ENCODE measurements at places on chromosomes 3 and 15.

- peak; percentile 53 for DNase-seq
These were observed 11.9 kb downstream of the TAGLN3 start for GRCh38 chr3:112010636-112011035.

- no peak for DNase-seq
These were observed 108.3 kb downstream of the SLC49A4 start for GRCh38 chr3:122903171-122903570.

DNA sequence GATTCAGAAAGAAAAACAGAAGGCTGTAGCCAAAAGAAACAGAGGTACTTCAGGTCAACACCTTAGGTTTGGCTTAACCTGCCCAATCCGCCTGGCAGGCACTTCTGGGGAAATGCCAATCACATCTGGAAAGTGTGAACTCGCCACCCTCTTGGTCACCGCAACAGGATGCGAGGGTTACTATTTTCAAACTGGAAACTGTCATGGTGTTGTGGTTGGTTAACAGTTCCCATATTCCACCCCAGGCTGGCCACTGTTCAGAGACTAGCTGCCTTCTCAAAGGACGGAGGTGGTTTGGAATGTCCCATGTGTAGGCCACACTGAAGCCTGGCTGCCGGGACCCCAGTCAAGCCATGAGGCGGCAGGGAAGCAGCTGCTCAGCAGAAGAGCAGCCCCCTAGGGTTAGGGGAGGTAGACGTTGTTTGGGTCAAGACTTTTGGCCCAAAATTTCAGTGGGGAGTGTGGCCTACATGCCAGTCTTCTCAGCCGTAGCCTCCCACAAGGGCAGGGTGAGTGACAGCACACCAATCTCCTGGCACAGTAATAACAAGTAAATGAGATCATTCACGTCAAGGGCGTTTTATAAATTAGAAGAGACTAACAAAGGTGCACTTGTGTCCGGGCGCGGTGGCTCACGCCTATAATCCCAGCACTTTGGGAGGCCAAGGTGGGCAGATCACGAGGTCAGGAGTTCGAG is 54.6 kb downstream of the UMPS start:
- DNase-seq = no peak

DNA sequence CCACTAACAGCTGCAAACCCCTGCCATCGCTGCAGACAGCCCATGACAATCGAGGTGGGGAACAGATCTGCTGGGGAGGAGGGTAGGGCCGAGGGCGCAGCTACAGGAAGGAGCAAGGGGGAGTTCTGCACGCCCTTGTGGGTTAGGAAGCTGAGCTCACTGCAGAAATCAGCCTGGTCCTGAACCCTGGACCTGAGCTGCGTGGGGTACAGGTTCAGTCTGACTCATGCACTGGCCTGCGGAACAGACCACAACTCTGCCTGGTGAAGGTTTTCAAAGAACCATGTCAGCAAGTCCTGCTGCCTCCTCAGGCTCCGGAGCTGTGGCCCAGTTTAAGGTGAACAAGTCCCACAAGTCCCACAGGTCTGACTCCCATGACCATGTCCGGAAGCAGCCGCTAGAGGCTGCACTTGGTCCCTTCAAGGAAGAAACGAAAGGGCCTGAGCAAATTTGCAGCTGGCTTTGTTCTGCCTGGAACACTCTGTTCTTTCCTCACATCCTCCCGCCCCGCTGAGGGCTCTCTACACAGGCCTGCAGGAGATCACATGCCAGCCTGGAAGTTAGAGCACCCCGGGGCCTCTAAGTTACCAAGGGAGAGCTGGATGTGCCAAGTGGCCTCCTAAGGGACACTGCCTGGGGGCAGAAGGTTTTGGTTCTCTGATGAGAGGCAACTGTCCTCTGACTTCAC is 49.4 kb upstream of the AKAP13 start:
- no peak for DNase-seq

GRCh38 chr3:146133441-146133840 is 27.5 kb downstream of the PLOD2 start:
- DNase-seq = no peak

- peak; percentile 96 for DNase-seq
These were observed 171.5 kb downstream of the ZMAT3 start for GRCh38 chr3:178900029-178900646.

- no peak for DNase-seq
These were observed 6.6 kb upstream of the CHRNA3 start for GRCh38 chr15:78627348-78627747.

DNA sequence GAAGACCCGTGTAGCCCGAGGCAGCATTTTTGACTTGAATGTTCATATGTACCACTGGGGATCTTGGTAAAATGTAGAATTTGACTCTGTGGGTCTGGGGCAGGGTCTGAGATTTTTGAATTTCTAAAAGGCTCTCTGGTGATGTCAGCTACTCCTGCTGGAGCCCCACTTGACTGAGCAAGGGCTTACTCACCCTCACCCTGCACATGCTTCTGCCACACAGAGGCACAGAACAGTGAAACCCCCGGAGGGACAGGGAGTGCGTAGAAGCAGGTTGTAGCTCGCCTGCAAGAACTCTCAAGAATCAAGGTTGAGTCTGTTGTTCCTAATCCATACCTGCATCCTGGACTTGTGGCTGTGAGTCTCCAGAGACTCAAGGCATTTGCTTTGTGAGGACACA is 41.1 kb downstream of the SLCO3A1 start:
- DNase-seq = no peak

DNA sequence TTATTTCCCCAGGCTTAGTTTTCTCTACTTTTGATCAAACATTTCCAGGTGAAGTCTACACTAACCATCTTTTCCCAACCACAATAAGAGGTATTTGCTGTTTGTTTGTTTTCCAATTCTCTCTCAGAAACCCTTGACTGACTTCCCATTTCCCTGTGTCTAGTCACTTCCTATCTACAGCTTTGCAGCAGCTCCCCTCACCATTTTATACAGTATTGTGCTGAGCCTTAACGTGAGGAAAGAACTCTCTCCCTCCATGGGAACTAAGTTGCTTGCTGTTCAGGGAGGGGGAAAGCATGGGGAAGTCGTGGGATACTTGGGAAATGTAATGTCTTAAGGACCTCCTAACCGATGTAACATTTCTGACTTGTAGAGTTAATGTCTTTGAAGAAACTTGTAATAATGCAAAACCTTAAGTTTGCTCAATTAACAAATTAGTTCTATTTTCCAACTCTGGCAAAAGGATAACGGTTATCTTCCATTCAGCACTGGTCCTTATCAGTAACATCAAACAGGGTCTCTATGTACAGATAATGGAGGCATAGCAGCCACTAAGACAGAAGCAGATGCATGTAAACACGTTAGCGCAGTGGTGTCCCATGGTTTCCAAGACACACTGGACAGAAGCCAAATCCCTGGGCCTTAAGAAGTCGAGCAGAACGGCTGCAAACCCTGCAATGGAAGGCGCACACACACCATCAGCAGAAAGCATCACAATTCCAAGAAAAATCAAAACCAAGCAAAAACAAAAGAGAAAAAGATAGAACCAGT is 39.7 kb downstream of the NPTN start:
- DNase-seq = peak; percentile 20

GRCh38 chr3:15431256-15431837 is 3.9 kb downstream of the EAF1 start:
- no peak for DNase-seq

GRCh38 chr15:41969851-41970431 is 2.4 kb downstream of the EHD4 start:
- DNase-seq = no peak

- DNase-seq = no peak
These were observed 110.4 kb downstream of the EDEM1 start for GRCh38 chr3:5297895-5298294.

GRCh38 chr15:66658044-66658443 is 44.0 kb upstream of the SMAD6 start:
- DNase-seq = no peak

DNA sequence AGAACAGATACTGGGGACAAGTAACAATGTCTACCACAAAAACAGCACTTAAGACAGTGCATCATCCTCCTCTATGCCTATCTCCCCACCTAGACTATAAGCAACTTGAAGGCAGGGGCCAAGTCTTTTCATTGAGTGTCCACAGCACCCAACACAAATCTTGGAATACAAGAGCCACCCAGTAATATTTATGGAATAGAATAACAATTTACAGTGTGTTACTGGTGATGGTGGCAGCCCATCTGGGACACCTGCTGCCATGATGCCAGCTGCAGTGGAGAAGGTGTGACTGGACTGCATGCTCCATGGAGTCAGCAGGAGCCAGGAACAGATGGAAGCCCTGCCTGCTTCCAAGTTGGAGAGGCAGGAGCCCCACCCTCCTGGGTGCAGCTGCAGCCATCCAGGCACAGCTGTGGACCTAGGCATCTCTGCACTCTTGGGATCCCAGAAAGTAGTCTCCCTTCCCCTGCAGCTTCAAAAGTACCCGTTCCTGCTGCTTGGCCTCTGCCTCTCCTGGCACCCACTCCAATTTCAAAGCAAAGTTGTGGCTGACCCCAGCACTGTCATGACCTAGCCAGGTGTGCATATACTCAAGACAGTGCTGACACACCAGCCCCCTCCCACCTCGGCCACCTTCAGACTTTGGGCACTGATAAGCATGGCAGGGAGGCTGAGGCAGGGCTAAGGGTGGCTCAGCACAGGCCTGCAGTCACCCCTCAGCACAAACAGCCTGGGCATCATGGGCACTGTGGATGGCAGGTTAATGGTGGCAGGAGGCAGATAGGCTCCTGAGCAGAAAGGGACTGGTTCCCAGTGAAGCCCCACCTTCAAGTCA is 94.5 kb downstream of the TPRA1 start:
- DNase-seq = no peak

DNA sequence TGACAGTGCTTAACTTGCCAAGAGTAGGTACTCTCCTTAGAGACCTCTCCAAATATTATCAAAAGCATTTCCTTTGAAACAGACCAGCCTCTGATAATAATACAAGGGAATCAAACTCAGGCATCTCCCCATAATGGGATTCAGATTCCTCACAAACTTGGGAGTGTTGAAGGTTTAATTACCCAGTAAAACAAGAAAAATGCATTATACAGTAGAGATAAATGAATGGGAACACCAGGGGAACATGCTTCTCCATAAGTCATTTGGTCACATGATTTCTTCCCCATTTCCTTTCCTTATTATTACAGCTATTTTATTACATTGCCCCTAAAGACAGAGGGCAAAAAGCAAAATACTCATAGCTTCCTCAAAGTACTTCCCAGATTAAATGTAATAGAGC is 325.0 kb upstream of the CDIN1 start:
- DNase-seq = no peak

GRCh38 chr3:7396534-7396933 is 535.6 kb downstream of the GRM7 start:
- no peak for DNase-seq

GRCh38 chr3:57063032-57063431 is 2.6 kb downstream of the SPATA12 start:
- DNase-seq = no peak

GRCh38 chr15:50112488-50113186 is 6.4 kb downstream of the ATP8B4 start:
- no peak for DNase-seq

DNA sequence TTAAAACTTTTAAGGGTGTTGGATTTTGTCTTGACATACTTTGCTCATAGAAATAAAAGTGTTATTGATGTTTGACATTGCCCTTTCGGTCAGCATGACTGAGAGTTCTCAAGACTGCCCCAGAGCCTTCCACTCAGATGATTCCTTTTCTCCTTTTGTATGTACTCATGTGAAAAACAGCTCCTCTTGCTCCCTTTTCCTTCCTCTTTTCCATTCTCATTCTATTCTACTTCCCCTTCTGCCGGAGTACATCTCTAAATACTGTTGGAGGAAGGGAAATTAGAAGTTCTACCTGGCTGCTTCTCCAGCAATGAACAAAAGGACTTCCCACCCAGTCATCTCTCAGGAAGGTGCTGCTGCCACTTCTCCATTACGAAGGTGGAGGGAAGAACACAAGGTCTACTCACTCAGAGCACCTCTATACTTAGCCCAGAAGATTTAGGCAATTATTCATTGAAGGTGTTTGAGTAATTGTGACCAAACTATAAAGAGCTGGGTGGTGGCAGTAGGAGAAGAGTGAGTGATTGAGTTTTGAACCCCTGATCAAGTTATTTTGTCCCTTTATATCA is 163.8 kb upstream of the MBNL1 start:
- DNase-seq = no peak

- no peak for DNase-seq
These were observed 132.5 kb downstream of the PYDC2 start for GRCh38 chr3:191593486-191593885.

GRCh38 chr3:185931777-185932612 is 5.8 kb downstream of the TRA2B start:
- DNase-seq = no peak

DNA sequence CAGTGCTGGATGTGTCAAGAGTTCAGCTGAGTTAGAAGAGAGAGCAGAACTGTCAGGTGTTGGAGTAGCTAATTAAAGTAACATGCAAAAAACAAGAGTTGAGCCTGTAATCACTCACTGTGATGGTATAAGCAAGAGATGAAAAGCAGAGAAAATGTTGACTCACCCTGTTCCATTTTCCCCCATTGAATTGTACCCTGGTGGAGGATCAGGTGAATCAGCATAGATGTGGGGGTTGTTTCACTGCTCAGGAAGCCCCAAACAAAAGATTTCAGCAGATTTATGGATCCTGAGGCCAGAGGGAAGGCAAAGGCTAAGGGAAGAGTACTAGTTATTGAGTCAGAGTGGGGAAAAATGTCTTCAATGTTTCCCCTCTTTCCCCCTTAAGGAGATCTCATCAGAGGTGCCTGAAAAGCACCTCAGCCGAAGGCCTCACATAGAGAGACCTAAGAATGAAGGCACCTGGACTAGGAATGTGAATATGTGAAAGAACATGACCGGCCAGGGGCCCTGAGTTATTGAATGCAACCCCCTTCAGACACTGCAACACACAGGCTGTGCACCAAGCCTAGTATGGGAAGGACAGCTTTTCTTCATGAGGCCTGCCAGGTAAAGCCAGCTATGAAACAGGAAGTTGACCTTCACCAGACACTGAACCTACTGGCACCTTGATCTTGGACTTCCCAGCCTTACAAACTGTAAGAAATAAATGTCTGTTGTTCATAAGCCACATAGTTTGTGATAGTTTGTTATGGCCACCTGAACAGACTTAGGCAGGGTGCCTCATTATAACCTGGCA is 90.1 kb downstream of the TMCO5A start:
- DNase-seq = no peak

GRCh38 chr15:47466357-47466756 is 250.9 kb upstream of the SEMA6D start:
- no peak for DNase-seq

DNA sequence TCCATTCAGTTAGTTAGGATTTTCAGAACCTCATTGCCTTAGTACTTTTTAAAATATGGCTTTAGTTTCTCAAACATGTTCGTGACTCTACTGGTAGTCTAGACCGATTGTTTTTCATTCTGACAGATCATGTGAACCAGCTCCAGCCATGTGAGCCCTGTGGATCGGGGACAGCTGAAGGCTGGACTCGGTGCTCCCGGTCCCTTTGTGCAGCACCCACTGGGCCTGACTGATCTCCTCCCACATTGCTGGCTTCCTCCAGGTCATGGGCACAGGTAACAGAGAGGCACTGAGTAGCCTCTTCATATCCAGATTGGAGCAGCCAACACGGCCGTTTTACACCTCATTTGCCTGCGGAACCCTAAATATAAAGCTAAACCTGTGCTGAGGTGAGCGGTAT is 30.5 kb downstream of the NIPA2 start:
- no peak for DNase-seq

GRCh38 chr3:28575746-28576613 is 227.4 kb upstream of the AZI2 start:
- DNase-seq = peak; percentile 72
